ENCODE measurements at places on chromosomes 4 and X.

DNA sequence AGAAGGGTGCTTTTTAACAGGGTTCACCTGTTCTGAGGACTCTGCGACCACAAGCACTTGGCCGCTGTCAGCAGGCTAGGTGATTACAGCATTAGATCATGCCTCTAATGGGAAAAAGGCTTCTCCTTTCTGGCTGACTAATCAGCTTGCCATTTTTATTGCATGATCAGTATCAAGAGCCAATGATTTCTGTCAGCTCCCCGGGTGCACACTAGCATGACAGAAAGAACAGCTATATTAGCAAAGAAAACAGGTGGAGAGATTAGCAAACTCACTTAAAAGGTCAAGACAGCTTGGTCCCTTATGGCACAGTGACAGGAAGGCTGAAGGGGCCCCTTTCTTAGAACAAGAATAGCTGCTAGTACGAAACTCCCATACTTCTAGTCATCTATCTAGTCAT, 170.0 kb downstream of the SMIM20 start:
- no peak for DNase-seq

DNA sequence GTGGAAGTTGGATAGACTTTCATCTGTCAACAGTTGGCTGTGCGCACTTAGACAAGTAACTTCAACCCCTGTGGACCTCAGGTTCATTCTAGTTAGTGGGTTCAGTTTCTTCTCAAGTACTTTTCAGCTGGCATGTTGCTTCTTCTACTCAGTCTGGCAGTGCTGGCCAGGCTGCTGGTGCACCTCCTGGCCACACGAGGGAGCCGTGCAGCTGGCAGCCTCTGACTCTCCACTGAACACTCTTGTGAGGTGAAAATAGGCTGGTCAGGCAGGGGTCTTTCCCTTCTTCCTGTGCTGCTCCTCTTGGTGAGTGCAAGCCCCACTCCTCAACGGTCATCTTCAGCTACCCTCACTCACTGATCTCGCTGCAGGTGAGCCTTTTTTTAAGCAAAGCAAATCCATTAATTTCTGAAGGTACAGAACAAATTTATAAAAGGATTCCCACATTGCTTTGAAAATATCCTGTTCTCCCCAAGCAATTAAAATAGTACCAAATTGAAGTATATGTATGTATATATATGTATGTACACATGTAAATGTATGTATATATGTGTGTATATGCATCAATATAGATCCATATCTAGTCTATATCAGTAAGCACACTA, 30.6 kb downstream of the LONRF3 start:
- DNase-seq = peak; percentile 7

- no peak for DNase-seq
These were observed 436.2 kb downstream of the FAT4 start for GRCh38 chr4:125750828-125751466.

- DNase-seq = no peak
These were observed 11.8 kb upstream of the CPE start for GRCh38 chr4:165367040-165367439.

DNA sequence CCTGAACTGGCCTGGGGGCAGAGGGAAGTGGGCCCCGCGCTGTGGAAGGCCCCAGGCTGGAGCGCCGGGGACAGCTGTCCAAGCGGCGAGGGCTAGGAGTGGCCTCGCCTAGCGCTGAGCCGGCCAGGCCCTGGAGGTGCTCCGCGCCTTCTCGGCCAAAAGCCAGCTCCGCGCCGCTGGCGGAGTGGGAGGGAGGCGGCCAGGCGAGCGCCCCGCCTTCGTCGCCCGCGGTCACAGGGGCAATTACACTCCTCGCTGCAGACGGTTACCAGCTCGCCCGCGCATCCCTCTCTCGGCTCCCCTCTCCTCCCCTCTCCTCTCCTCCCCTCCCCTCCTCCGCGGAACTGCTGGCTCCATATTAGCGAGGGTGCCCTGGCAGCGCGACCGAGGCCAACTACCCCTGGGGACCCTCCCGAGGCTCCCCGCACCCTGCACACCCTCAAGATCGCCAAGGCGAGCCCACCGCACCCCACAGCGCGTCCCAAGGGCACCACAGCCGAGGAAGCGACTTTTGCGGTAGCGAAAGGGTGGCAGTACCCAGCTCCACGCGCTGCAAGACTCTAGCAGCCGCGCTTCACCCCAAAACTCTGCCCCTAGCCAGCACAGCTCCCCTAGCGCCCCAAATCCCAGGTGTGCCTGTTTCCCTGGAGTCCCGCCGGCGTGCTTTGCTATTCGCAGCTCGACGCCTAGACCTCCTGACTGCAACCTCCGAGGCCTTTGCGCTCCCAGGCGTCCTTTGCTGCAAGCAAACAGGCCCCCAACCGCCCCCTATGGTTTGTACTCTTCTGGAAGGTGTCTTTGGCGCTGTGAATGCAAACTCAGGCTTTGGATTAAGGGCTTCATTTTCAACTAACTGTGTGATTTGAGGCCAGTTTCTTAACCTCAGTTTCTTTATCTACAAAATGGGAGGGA, 91.4 kb downstream of the BCOR start:
- DNase-seq = no peak

DNA sequence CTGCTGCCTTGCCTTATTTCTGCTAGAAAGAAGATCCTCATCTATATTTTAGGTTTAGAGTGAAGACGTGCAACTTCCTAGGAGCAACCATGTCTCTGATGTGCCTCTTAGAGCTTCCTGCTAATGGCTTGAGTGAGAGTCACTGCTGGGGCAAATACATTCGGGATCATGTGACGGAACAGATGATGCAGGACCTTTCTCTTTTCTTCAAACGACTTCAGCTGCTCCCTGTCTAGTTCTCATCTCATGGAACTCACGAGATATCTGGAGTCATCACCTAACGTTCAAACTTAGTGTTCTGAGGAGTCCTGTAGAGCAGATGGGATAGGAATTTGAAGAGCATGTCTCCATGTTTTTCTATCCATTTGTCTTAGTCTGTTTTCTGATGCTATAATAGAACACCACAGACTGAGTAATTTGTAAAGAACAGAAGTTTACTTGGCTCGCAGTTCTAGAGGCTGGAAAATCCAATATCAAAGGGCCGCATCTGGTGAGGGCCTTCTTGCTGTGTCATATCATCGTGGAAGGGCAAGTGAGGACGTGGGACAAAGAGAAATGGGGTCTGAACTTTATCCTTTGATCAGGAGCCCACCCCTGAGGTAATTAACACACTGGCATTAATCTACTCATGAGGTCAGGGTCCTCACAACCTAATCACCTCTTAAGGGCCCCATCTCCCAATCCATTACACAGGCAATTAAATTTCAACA, 43.5 kb upstream of the SCRG1 start:
- no peak for DNase-seq

- peak; percentile 20 for DNase-seq
These were observed at the start of gene TEC for GRCh38 chr4:48268956-48269860. Gene TEC, minus strand, starts transcription at chr4:48269838. Its CDS starts 41,224 bp downstream, at chr4:48228614.
